ENCODE measurements at places on chromosomes 7 and 10. TPM values are rescaled to one million over a fixed set of nuclear protein-coding genes. Genes with fewer than 3 reads are reported as not detected.

AGBL3 gene
- total RNA-seq = 0.98 TPM

DYDC2 gene
- total RNA-seq = 1.5 TPM

MRPL43 gene
- 71.5 TPM for total RNA-seq

DNA sequence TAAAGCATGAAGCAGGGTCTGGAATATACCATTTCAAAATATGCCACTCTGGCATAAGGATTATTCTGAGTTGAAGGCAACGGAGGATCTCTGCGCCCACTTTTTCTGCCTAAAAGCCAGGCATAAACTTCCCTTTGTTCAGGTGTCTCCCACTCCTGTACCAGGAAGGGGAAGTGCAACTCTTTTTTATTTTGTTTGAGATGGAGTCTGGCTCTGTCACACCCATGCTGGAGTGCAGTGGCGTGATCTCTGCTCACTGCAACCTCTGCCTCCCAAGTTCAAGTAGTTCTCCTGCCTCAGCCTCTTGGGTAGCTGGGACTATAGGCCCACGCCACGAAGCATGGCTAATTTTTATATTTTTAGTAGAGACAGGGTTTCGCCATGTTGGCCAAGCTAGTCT, 18.2 kb downstream of the SVIL start:
- DNase-seq = peak; percentile 60

GRCh38 chr10:6388261-6388893, 185.6 kb downstream of the PFKFB3 start:
- DNase-seq = no peak

- no peak for DNase-seq
Measured at GRCh38 chr7:17016402-17017010, 134.7 kb upstream of the AGR3 start.

DNA sequence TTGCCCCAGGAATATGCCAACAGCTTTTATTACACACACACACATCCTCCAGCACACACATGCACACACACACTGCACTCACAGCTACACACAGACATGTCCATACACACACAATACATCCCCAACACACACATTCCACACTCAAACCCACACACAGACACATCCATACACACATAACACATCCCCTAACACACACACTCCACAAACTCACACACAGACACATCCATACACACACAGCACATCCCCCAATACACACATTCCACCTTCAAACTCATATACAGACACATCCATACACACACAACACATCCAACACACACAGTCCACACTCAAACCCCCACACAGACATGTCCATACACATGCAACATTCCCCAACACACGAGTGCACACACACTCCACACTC, 19.1 kb downstream of the SH3PXD2A start:
- DNase-seq = no peak

DNA sequence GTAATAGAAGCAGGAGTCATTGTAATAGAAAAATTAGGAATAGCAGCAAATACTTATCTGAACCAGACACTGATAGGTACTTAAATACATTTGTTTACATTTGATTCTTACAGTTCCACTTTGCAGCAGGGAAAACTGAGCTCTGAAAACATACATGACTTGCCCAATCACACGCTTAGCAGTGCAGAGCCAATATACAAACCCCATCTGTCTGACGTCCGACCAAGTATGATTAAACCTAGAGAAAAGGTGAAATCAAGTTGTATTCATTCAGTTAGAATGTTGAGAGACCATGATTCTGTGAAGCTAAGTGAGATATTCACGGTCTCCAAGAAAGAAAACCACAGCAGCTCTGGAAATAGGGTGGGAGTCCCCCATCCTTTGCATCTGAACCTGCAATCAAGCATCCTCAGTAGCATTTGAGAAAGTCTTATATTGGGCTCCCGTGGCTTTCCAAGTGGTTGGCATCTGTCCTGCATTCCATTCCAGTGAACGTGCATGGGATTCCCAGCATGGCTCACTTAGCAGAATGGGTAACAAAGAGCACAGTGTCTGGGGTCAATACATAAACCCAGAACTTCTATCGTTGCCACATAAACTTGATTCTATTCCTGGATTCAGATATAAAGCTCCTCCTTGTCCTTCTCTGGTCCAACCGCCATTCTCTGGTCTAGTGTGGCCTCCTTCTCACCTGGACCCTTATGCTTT, 148.7 kb upstream of the RSU1 start:
- no peak for DNase-seq

DNA sequence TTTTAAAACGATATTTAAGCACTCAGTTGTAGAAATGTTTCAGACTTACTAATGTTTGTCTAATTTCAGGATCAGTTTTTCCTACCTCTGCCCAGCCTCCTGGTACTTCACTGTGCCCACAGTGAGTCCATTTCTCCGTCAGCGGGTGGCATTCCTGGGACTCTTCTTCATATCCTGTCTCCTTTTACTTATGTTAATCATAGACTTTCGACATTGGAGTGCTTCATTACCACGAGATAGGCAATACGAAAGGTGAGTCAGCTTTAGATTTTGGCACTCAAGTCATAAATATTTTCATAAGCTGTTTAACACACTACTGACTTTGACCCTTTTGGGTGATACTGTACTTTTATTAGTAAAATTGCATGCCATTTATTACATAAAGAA, 2.1 kb downstream of the ENTPD7 start:
- DNase-seq = no peak

DNA sequence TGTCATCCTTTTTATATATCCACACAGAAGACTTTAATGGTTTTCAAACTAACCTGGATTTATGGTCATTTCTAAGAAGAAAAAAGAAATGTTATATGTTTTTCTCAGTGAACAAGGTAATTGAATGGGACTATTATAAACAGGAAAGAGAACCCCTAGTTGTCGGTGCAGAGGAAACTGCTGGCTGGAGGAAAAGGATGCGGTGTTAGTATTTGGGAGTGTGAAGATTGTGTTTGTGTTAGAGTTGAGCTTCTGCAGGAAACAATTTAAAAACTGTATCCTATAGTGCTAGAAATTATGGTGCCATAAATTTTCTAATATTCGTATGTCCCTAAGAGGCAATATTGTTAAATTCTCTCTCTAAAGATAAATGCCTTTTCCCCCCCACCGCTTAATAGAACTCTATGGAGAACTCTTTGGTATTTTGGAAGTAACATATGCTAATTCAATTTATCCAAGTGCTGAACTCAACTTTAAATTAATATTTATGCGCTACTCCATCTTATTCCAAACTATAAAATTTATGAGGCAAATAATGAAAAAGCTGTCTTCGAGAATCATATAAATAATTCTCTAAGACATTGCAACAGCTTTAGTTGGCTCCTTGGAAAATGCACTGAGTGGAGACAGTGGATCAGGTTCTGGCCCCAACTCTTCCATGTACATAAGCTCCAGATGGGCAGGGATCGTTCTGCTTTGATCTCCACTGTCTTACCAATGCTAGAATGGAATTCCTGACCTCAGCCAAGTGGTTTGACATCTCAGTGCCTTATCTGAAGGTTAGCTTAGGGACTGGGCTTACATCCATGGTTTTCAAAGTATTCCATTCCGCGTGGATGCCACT, 5.6 kb downstream of the BZW2 start:
- no peak for DNase-seq

GRCh38 chr7:128863433-128863989, 855 bp downstream of the ATP6V1F start:
- peak; percentile 54 for DNase-seq

- no peak for DNase-seq
Measured at GRCh38 chr7:150981644-150982043, 3.5 kb upstream of the KCNH2 start.
